Activated naive CD8-positive, alpha-beta T cell treated with anti-CD3 and anti-CD28 coated beads for 36 hours (primary cell): ENCODE measurements at places on chromosomes 3 and 15.

DNA sequence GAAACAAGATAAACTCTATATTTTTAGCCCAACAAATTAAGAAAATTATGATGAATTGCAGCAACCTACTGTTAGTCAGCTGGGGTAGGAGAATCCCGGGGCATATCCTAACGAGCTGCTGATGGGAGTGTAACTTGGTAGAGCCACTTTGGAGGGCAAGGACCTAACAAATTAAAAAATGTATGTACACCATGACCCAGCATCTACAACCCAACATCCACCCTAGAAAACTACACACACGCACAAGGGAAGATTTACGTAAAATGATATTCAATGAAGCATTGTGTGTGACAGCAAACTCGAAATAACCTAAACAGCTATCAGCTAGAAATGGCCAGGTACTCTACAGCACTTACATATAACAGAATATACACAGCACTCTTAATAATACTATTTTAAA, 1.9 kb downstream of the BCL2A1 start:
- no peak for DNase-seq

DNA sequence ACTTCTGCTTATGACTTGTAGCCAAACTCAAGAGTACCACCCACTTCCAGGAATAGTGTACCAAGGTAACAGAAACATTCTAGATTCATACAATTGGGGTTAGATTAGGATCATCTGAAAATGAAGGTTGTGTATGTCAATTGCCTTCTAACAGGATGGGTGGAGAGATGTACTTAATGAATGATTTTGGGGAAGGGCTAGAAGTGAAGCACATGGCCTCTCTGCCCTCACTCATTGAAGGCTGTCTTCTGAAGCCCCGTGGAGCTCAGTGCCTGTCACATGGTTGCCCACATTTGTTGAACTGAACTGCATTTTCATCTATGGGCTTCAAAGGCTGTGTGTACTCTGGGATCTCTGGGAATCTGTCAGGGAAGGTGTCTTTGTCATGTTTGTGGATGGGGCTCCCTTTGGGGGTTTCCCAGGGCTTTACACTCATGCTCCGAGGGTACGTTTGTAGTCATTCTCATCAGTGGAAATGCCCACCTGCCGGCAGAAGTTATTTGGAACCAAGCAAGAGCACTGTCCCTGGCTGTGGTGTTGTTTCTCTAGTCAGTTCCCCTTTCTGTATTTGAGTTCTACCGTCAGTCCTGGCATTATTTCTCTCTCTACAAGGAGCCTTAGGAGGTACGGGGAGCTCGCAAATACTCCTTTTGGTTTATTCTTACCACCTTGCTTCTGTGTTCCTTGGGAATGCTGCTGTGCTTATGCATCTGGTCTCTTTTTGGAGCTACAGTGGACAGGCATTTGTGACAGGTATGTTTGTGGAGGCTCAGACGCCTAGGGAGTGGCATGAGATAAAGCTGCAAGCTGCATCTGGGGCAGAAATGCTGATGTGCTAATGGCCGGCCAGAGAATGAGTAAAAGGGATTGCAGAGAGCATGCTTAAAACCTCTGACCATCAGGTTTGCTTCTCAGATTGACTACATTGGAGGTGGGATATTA, 22.4 kb downstream of the CD86 start:
- DNase-seq: no peak

GRCh38 chr3:79985816-79986215, 218.0 kb upstream of the ROBO1 start:
- DNase-seq: no peak

DNA sequence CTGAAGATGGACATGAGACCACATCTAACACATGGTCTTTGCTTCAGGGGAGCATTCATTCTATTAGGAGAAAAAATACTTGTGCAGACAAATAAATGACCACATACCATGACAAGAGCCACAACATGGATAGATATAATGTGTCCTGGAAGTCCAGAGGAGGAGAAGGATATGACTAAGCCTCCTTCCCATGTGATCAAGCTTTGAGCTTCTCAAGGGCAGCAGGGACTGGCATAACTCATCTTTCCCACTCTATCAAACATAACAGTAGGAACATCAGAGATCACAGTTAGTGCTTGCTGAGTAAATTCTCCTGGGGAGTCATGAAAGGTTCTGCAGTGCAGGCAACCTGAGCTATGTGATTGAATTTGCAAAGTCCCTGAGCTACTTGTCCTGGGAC, 86.0 kb upstream of the LPP start:
- no peak for DNase-seq

- no peak for DNase-seq
Measured at GRCh38 chr3:185807445-185808068, 17.3 kb downstream of the IGF2BP2 start.

- no peak for DNase-seq
Measured at GRCh38 chr3:141391991-141392316, 23.6 kb downstream of the ZBTB38 start.

DNA sequence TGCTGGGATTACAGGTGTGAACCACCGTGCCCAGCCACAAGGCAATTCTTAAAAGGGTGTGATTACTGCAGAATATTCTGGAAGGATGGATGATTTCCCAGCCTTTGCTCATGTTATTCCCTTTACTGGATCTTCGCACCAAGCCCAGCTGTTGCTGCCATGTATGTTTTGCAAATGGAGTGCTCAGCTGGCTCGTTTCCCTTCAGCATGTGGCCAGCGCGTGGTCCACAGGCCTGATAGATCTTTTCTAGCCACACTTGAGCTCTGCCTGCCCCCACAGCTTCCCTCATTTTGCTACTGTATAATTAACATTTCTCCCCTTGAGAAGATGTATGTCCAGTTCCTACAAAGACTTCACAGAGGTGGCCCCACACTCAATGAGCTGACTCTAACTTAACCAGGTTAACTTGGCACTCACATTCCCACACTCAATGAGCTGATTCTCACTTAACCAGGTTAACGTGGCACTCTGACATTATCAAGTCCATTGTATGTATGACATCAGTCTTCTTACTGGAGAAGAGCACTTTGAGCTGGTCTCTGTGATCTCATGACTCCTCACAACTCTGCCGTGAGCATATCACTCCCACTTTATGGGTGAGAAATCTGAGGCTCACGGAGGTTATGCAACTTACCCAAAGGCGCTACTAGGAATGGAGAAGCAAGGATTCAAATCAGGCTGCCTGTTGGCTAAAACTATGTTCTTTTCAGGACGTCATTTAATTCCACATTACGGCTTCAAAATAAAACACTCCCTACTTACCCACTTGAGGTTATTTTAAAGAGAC, 49.2 kb downstream of the TM4SF4 start:
- DNase-seq: no peak

DNA sequence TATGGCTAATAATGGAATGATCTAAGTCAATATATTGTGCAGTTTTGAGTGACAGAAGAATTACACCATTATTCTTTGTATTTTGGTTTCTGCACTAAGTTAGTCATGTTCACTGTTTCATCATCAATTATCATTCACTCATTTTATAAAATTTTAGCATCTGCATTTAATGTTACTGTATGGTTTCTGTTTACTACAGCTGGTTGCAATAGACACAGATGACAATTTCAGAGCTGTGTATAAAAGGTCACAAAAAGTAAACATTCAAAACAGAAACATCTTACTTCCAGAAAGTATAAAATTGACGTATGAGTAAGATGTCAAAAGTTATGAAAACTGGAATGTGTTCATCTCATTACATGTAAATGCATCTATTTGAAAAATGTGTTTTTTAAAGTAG, 111.1 kb upstream of the GBE1 start:
- no peak for DNase-seq

DNA sequence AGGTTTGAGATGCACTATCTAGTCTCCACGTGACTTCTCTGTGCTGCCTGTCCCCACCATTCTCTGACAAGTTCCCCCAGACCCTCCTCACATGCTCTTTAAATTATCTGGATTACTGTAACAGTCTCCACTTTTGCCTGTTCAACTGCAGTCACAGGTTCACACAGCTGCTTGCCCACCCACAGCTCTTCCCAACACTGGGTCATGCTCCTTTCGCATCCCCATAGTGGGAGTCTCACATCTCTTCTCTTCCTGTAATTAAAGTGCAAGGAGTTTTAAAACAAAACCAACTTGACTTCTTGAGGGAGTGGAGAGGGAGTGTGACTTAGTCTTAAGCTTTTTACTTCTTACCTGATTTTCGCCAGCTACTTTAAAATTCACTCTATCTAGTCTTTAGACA, 178.8 kb downstream of the PLCL2 start:
- no peak for DNase-seq

DNA sequence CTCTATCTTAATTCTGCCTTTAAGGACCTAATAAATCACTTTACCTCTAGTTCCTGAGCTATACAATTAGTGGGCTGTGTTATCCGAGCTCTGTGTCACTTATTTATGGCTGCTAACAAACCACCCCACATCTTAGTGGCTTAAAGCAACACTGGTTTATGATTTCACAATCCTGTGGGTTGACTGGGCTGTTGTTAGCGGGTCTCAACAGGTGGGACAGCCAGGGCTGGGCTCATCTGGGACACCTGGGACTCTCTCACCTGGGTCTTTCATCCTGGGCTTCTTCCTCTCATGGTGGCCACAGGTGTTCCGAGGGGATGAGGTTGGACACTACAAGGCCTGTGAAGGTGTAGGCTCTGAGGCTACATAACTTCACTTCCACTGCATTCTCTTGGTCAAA, 35.8 kb upstream of the CHST2 start:
- no peak for DNase-seq

DNA sequence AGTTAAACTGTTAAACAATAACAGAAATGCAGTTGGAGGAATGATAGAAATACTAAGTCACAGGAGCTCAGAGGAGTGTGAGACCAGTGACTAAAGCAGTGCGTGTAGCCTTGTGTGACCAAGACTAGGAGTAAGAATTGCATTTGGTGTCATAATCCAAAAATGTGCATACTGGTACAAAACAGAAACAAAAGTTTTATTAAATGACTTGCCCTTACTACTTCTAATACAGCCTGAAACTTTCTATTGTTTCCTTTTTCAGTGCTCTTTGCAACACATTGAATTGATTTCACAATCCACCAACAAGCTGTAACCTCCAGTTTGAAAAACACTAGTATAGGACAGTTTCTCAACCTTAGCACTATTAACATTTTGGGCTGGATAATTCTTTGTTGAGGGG, 17.1 kb downstream of the SNX1 start:
- DNase-seq: no peak

DNA sequence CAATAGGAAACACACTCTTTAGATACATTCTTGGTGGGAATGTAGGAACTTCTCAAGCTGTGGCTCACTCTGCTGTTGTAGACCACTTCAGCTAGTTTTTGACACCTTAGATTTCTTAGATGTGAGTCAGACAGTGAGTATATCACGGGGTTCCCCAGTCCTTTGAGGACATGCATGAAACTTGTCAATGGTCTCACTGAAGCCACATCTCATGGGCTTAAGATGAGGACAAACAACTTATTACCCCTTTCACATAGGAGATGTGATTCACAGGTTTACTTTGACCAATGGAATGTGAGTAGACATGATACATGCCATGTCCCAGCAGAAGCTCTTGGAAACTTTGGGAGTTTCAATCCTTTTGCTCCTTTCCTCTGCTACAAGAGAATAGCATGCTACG, 325.5 kb downstream of the CHST2 start:
- peak; percentile 30 for DNase-seq

- DNase-seq: peak; percentile 38
Measured at GRCh38 chr3:4584456-4585249, 91.5 kb downstream of the ITPR1 start.

GRCh38 chr15:80915472-80915871, 74.1 kb downstream of the MESD start:
- DNase-seq: no peak

- no peak for DNase-seq
Measured at GRCh38 chr15:58762285-58762684, 8.8 kb upstream of the MINDY2 start.

GRCh38 chr3:71813073-71813472, 28.1 kb upstream of the PROK2 start:
- no peak for DNase-seq

DNA sequence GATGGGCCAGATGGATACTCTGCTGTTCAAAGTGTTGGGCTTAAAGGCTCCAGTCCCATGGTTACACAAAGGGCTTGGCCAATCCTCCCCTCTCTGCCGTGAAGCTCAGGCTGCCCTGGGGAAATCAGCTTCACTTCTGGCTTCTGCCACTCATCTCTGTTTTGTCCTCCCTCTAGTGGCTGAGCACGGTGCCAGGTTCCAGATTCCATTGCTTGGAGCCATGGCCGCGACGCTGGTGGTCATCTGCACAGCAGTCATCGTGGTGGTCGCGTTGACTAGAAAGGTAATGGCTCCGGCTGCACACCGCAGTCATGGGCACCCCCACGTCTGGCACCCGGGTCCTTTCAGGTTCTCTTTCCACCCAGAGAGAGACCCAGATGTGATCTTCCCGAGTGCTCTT, 5.6 kb downstream of the TIGIT start:
- DNase-seq: peak; percentile 26

GRCh38 chr3:190122198-190122771, 1.6 kb upstream of the P3H2 start:
- no peak for DNase-seq

DNA sequence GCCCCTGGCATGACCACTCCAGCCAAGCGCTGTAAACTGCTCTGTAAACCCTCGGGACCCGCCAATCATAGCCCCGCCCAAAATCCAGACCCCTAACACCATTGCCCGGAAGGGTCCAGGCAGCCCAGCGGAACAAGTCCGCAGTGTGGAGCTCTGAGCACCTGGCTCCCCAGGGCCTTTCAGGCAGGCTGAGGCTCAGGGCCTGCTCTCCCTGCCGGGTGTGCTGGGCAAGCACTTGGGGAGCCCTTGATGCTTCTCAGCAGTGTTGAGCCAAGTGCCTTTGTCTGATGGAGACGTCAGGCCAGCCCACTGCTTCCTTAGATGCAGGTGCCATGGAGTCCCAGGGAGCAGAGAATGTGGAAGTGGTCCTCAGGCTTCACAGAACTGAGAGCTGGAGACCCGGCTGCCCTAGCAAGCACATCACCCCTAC, 106.2 kb downstream of the TLE3 start:
- DNase-seq: no peak

- no peak for DNase-seq
Measured at GRCh38 chr3:134132961-134133360, 103.2 kb upstream of the SLCO2A1 start.

GRCh38 chr3:118380576-118380975, 654.1 kb downstream of the IGSF11 start:
- DNase-seq: no peak

DNA sequence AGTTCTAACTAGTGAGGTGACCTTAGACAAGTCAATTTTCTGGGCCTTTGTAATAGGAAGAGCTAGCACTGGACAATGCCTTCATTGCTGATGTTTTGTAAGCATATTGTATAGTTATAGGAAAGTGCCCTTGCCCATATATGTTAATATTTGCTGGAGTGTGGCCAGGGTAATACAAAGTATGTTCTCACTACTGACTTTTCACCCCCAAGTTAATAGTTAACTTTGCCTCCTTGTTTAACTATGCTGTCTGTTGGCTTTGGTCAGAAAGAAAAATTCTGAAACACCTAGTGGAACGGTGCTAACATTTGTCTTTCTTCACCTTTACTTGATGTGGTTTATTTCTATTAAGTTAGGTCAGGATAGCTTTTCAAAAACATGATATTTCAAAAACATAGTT, 287.4 kb upstream of the CTNNB1 start:
- no peak for DNase-seq
